ENCODE measurements at places on chromosomes 1 and 21.

DNA sequence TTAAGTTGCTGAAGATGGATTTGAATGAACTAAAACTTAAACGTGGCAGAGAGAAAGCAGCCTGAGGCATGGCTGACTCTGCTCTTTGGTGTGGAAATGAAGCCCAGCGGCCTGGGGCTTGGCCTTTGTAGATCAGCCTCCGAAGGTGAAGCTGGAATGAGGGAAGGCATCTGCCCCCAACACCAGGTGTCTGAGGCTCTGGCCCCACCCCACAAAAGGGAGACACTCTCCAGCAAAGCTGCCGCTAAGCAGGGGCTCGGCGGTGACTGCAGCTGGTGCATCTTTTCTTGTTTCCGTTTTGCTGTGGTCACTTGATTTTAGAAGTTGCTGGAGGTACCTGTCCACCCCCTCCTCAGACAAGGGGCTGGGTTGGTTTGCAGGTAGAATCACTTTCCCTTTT is 38.2 kb upstream of the NID1 start:
- no peak for DNase-seq

GRCh38 chr21:33241846-33242245 is 12.1 kb downstream of the IFNAR2 start:
- no peak for DNase-seq

DNA sequence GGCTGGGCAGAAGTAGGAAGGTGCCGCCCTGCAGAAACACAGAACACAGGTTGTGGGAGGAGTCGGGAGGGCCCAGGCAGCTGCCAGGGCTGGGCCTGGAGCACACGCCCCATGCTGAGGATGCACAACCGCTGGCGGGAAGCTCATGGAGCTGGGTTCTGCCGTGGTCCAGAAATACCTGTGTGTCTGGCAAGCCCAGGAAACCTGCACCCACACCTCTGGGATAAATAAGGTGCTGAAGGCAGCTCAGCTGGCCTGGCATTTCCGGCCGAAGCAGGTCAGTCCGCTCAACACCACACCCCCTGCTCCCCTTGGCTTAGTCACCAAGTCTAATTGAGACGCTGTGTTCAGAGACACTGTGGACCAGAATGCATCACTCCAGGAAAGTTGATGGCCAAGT is 32.1 kb downstream of the CTNNBIP1 start:
- DNase-seq, result no peak

DNA sequence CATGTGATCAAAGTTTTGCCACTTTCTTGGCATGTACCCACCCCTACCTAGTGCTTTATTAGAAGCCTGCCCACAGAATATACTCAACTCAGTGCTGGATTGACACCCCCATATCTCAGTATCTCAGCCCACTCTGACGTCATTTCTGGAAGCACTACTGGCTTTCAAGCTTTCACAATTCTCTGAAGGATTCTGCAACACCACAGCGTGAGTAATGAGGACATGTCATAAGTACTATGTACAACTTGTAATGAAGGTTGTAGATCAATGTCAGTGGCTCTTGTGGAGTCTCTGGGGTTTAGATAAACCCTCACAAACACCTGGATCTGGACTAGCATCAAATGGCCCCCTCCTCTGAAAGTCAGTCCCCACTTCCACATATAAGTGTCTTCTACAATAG is 57.2 kb downstream of the TNFSF4 start:
- DNase-seq, result peak; percentile 98

DNA sequence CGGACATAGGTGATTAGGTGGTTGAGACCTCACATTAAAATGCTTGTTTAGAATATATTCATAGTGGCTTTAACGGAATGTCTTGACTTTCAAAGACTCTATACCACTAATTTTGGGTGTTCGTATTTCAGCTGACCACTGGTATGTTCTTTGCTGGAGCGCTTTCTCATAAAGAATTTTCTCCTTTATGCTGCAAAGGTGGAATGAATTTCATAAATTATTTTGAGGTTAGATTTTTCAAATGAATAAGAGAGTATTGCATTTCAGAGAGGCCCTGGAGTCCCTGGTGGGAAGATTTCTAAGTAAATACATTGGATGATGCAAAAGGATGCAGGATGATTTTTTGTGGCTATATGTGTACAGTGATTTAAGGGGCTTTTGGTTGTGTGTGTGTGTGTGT is 55.8 kb downstream of the HUNK start:
- DNase-seq, result no peak

DNA sequence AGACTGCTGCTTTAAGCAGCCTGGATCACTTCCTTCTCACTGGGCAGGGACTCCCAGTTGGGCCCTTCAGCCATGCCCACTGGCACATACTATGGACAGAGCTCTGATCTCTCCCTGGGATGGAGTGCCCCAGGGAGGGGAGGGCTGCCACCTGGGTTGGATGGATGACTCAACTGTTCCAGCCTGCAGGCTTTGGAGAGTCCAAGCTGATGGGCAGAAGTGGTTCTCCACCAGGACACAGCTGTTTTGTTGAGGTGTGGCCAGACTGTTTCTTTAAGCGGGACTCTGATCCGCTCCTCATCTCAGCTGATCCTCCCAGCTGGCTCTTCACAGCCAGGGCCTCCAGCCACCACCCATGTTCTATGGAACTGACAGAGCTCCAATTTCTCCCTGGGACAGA is 166.9 kb downstream of the MAGI3 start:
- no peak for DNase-seq

- no peak for DNase-seq
Measured at GRCh38 chr1:53485478-53486394, 26.5 kb downstream of the DMRTB1 start.

GRCh38 chr1:244304656-244305055 is 147.1 kb downstream of the ADSS2 start:
- no peak for DNase-seq

GRCh38 chr1:156367383-156368156 is 1.4 kb upstream of the RHBG start:
- DNase-seq, result no peak

DNA sequence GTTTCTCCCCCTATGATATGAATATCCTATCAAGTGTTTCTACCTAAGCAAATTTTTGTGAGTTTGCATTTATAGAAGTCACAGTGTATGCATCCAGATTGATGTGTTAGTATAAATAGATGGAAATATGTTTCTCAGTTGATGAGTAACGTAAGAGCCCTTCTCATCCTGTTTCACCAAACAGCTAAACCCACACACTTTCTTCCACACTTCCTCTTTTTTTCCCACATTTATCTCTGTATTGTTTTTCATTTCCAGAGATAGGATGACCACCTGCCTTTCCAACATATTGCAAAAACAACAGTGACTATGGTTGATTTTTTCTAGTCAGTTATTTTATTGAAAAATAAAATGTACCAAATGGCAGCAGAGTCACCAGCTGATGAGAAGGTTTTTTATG is 490.1 kb downstream of the NEGR1 start:
- no peak for DNase-seq

- DNase-seq, result no peak
Measured at GRCh38 chr21:31457675-31458074, 113.6 kb upstream of the TIAM1 start.

- DNase-seq, result no peak
Measured at GRCh38 chr1:197763769-197764168, 11.5 kb downstream of the DENND1B start.

DNA sequence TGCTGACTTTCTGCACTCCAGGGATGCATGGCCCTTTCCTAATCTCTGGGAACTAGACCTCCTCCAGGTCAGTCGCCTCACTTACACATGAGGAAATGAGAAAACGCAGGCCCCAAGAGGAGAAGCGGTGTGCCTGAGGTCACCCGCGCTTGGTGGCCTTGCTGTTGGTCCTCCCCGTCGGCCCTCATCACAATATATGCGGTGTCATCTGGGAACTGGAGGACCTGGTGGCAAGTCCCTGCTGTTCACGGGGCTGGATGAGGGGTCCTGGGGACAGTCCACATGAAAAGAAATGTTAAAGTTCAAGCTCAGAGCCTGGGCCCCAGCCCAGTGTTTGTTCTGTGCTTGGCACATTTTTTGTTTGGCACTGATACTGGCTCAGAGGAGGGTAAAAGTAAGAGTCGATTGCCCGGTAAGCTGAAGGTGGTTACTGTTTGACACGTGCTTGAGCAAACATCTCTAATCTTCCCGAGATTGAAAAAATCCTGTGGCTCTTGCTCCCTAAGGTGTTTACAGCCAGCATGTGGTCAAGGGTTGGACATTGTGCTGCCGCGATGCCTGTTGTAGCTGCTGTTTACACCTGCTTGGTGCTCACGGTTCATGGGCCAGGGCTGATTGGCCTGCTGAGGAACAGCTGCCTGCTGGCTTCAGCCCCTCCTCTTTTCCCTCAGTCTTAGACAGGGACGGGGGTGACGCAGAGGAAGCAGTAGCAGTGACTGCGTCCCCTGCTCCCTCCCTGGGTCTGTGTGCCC is 5.2 kb downstream of the COQ8A start:
- no peak for DNase-seq

- DNase-seq, result no peak
Measured at GRCh38 chr1:84653130-84653677, 37.1 kb downstream of the SSX2IP start.

DNA sequence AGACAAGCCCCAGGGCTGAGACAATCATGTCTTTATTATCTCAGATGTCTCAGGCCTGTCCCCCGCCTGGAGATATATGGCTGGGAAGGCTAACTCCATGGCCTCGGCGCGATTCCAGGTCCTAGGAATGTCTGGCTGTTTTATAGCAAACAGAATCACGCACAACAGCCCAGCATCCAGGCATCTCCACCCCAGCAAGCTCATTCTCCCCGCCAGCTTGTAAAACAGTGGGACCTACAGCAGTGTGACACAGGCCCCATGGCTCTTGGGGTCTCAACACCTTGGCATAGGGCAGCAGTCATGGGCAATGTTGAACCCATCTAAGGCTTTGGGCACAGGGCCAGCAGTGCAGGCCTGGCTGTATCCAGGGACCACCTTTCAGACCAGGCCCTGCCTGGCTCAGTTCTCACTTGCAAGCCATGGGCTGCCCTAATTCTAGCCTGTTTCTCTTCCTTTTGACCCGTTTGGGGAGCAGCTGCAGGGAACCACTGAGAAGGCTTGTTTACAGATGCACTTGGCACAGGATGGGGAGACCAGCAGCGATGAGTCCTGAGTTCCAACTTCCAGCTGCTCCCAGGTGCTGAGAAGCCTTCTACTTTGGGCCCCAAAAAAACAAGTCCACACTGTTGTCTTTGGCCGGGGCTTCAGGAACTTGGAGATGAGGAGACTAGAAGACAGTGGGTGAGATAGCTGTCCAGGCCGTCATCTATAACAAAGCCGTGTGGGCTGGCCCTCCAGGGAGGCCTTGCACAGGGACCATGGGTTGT is 34.4 kb downstream of the WNT4 start:
- DNase-seq, result no peak

GRCh38 chr1:81113688-81114087 is 687.0 kb upstream of the ADGRL2 start:
- peak; percentile 63 for DNase-seq

DNA sequence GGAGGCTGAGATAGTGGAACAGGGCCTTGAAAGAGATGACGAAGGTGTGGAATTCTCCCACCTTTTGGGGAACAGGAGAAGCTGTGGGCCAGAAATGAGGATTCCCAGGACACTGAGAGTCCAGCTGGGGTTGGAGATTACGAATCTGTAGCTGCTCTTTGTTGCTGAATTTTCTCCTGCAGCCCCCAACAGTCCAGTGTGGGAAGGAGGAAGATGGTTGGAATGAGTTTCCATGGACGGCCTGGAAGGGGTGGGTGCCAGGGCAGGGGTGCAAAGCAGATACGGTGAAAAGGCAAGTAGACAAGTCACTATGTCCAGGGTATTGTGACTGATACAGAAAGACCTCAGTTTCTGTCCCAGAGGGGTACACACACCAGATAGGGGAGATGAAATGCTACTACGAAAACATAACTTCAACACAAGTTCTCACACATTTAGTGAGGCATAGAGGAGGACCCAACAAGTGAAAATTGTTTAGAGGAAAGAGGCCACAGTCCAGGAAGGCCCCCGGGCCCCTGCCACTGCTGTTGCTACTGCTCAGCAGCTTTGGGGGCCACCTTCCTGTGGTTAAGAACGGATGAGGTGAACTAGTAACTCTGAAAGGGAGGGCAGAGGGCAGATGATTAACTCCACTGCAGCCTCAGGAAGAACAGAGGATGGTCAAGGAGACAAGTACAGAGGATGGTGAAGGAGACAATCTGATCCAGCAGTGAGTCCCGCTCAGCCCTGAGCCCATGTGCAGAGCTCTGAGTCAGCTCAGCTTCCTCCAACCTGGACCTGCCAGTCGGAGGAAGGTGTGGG is 7.3 kb downstream of the CD244 start:
- DNase-seq, result no peak

DNA sequence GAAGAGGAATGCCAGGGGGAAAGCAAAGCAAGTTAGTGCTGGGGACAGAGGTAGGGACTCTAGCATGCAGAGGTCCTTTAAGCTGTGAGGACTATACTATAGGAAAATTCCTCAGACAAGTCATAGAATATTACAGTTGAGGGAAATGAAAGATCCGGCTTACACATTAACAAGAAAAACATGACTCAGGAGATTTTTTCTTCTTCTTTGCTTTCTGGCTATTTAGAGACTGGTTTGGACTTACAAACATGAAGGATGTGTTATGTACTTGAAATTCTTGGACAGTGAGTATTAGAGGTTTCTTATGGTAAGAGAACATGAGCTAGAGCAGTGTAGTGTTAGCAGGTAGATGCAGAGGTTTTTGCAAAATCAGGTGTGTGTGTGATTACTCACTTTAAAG is 24.9 kb downstream of the USP25 start:
- DNase-seq, result peak; percentile 58

DNA sequence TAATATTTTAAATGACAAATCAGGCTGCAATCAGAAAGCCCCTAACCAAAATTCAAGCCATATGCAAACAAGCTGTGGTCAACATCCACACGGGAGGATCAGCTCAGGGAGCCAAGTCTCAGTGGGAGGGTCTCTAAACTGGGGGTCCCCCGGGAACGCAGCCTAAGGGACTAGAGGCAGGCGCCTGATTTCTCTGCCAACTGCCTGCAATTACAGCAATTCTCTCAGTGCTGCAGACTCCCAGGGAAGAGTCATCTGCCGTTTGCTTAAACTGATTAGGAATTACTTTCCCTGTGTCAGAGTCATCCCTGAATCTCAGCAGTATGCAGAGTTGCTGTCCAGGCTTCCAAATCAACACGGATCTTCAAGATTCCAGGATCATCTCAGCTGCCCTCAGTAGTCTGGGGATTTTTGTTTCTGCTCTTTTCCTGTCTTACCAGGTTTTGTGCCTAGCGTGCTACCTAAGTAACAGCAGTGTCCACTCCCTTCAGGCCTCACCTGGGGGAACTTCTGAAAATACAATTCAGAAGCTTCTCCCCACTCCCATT is 247.8 kb downstream of the RRAGC start:
- no peak for DNase-seq

- no peak for DNase-seq
Measured at GRCh38 chr1:248804771-248805681, 20.7 kb downstream of the SH3BP5L start.

GRCh38 chr1:101739146-101739545 is 257.6 kb downstream of the OLFM3 start:
- no peak for DNase-seq
